NCI-H526 treated with DMSO at 0.1 percent for 48 hours (cell line): ENCODE measurements at places on chromosomes 6 and 20.

- DNase-seq = peak; percentile 21
These were observed 108.1 kb downstream of the BCKDHB start for GRCh38 chr6:80214436-80215022.

DNA sequence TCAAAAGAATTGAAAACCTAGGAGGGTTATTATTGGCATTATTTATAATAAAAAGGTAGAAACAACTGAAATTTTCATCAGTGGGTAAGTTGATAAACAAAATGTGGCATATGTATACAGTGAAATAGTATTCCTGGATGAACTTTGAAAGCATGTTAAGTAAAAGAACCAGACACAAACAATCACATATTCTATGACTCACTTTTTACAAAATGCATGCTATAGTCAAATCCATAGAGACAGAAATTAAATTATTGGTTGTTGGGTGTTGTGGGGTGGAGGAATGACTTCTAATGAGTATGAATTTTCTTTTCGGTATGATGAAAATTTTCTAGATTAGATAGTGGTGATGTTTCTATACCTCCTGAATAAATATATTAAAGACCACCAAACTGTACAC, 94.6 kb downstream of the LRRC1 start:
- no peak for DNase-seq

GRCh38 chr6:131787766-131788712, 19.8 kb upstream of the ENPP1 start:
- no peak for DNase-seq

- DNase-seq = no peak
These were observed 293.5 kb downstream of the CENPW start for GRCh38 chr6:126633373-126633772.

GRCh38 chr6:128725271-128726233, 157.4 kb upstream of the LAMA2 start:
- DNase-seq = no peak

- peak; percentile 15 for DNase-seq
These were observed 1.5 kb downstream of the COL12A1 start for GRCh38 chr6:75204217-75204958.

DNA sequence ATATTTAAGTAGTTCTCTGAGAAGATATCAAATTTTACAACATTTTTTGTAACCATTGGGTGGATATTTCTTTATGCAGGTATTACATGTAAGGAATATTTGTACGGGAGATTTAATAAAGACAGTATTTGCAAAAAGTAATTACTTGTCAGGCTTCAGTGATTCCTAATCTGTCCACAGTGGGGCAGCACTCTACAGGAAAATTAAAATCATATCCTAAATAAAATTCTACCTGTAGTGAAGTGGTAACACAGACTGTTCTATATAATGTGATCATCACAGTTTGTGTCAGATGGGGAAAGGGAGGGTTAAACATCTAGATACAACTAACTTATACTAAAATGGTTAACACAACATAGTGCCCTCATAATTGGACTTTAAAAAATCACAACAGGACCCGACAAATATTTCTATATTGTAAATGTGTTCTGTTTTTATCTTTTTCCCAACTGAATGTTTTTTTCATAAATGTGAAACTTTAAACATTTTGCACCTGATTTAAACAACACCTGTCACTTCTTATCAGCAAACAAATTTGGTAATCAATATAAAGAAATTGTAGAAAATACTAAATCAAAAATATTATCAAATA, 145.6 kb upstream of the MANEA start:
- peak; percentile 40 for DNase-seq

DNA sequence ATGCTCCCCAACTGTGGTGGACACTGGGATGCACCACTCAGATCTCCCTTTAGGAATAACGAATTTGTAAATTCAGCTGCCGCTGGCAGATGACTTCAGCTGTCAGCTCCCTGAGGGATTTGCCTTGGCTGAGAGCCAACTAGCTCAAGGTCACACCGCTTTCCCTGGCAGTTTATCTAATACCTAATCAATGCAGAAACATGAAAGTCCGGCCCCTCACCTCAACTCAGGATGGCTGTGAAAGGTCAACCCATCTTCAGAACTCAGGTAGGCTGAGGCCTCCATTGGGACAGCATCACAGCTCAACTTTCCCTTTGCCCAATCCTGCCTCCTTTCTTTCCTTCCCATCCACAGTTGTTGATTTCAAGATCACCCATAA, 22.8 kb upstream of the SCGN start:
- peak; percentile 84 for DNase-seq

DNA sequence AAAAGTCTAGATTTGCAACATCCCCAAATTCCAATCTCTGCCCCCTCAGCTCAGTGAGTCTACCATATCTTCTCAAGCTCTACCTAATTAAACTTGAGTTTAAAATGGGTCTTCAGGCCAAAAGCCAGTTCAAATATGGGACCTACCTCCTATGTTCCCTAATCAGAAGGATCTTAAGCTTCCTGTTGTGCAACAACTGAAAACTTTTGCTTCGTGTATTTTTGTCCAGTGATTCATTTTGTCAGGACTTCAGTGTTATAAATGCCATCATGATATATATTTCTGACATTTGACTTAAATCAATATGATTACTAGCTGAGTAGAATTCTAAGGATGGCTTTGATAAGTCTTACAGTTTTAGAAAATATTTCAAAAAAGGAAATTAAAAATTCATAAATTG, 622.6 kb upstream of the PTCHD4 start:
- no peak for DNase-seq

DNA sequence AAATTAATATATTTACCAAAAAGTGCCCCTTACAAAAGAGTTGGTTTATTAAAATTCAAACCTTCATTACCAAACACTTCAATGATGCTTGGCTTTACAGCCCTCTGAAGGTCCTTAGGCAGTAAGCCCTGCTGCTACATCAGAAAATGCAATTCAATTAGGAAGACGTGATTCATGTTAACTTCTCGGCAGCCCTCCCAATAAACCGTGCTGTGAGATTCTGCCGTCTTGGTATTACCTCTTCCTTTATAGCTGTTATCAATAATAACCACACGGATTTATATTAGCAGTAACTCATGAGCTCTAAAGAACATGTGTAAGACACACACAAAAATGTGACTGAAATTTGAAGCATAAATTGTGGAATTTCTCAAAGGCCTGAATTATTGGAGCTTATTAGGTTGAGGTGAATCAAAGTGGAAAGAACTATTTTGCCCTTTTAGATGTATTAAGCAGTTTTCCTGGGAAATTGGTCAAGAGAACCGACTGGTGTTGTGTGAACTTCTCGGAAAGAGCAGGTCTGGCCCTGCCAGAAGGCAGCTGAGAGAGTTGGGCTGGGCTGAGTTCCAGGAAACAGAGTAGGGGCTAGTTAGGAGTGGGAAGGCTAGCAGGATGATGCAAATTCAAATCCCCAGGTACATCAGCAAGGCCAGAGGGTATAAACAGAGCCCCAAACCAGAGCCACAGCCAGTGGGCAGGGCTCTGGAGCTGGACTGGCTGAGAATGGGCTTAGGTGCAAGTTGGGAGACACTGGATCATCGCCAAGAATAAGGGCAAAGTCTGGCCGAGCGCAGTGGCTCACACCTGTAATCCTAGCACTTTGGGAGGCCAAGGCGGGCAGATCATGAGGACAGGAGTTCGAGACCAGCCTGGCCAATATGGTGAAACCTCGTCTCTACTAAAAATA, 33.1 kb downstream of the FGD2 start:
- no peak for DNase-seq

- DNase-seq = no peak
These were observed 137.4 kb upstream of the HDAC2 start for GRCh38 chr6:114108119-114109002.

GRCh38 chr20:48657426-48658197, 170.2 kb downstream of the PREX1 start:
- peak; percentile 52 for DNase-seq

GRCh38 chr6:110430236-110430635, 14.9 kb upstream of the DDO start:
- no peak for DNase-seq

- no peak for DNase-seq
These were observed 34.8 kb downstream of the CDKAL1 start for GRCh38 chr6:20569000-20569610.

GRCh38 chr20:46558511-46558959, 8.1 kb upstream of the OCSTAMP start:
- DNase-seq = no peak

DNA sequence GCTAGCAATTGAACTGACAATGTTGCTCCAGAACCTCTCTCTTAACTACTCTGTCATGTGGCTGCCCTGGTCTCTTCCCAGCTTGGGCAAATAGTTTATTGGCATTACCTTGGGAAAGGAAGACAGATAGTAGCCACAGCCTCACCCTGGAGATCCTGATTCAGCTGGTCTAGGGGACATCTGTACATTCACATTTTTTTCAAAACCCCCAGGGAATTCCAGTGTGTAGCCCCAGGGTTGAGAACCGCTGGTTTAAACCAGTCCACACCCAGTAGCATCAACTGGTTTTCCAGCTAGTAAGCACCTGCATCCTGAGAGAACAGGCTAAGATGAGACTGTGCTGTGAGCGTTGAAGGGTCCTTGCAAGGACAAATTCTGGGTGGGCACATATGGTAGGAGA, 9.6 kb downstream of the SCUBE3 start:
- DNase-seq = no peak

DNA sequence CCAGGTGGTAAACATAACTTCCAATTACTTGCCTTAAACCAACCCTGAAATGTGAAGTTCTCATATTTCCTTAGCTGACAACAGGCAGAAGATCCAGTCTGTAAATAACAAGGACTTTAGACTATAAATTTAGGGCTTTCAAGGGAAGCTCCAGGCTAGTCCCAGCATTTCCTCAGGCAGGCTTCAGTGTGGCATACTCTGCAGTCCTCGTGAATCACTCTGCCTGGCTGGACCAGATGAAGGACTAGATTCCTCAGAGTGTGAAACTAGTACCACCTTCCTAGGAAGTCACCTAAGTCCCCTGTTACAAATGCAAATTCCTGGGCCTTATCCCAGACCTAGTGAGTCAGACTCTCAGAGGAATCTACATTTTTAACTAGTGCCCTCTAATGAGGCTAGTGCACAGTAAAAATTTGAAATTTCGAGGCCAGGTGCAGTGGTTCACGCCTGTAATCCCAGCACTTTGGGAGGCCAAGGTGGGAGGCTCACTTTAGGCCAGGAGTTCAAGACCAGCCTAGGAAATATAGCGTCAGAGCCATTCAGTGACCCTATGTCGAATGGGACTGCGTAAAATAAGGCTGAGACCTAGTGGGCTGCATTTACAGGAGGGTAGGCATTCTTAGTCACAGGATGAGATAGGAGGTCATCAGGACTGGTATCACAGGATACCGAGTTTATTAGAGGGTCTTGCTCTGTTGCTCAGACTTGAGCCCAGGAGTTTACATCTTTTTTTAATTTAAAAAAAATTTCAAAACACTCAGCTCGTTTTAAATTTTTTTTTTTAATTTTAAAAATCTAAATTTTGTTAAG, 279.6 kb upstream of the JARID2 start:
- DNase-seq = no peak

- DNase-seq = no peak
These were observed 54.2 kb downstream of the TBC1D7 start for GRCh38 chr6:13273931-13274706.

- no peak for DNase-seq
These were observed 67.8 kb downstream of the HUS1B start for GRCh38 chr6:589090-589489.

- no peak for DNase-seq
These were observed 35.6 kb upstream of the TAGAP start for GRCh38 chr6:159080217-159080976.

DNA sequence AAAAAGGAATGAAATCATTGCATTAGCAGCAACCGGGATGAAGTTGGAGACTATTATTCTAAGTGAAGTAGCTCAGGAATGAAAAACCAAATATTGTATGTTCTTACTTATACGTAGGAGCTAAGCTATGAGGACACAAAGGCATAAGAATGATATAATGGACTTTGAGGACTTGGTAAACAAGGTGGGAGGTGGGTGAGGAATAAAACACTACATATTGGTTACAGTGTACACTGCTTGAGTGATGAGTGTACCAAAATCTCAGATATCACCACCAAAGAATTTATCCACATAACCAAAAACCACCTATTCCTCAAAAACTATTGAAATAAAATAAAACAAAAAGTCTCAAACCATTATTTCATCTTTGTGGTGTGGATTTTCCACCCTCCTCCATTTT, 593.5 kb downstream of the TENT5A start:
- DNase-seq = no peak

- DNase-seq = no peak
These were observed 4.0 kb downstream of the NT5DC1 start for GRCh38 chr6:116104636-116105035.

GRCh38 chr6:33846226-33846625, 42.4 kb upstream of the MLN start:
- no peak for DNase-seq

GRCh38 chr6:148674306-148674705, 72.5 kb upstream of the UST start:
- no peak for DNase-seq

DNA sequence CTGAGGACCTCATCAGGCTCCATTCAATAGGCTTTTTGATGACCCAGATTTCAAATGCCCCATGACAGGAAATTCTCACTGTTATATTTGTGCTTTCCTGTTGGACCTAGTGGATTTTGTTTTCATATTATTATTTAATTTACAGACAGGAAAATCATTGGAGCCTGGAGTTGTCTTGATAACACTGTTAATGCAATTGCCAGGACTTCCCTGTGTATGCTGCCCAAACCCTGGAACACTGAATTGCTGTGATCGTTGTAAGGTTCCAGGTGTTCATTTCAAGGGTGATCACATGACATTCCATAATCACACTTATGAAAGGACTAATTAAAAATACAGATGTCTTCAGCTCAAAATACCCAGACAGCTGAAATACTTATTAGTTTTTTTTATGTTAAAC, 783.2 kb downstream of the DHX35 start:
- DNase-seq = no peak

DNA sequence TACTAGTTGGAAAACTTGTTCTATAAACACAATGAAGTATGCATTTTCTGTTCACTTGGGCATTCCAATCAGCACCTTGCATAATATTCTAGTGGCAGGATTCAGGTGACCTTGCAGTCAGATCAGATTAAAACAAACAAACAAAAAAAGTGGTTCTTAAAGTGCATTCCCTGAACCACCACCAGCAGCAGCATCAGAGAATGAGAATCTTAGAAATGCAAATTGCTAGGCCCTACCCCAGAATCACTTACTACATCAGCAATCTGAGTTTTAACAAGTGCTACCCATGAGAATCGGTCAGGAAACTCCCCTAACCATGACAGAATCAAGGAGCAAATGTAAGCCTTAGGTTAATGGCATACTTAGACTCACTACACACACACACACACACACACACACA, 41.7 kb downstream of the SNAP25 start:
- no peak for DNase-seq

GRCh38 chr20:52972190-52972937, at the start of gene TSHZ2:
Gene TSHZ2 (plus strand): TSS chr20:52972358. CDS start chr20:52973294, 936 bp downstream.
- no peak for DNase-seq

DNA sequence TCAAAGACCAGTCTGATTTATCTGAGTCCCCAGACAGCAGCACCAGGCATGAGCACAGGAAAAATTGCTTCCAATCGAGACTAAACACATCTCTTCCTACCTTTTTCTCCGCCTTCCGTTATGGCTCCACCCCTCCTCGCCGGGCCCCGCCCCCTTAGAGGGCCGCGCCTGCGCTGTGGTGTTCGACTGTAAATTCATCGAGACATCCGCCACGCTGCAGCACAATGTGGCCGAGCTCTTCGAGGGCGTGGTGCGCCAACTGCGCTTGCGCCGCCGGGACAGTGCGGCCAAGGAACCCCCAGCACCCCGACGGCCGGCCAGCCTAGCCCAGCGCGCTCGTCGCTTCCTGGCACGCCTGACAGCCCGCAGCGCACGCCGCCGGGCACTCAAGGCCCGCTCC, 8.9 kb downstream of the REM1 start:
- DNase-seq = no peak

GRCh38 chr6:27757307-27757706, 154.9 kb downstream of the OR2B2 start:
- DNase-seq = no peak
